ENCODE measurements at places on chromosomes 5 and 9.

DNA sequence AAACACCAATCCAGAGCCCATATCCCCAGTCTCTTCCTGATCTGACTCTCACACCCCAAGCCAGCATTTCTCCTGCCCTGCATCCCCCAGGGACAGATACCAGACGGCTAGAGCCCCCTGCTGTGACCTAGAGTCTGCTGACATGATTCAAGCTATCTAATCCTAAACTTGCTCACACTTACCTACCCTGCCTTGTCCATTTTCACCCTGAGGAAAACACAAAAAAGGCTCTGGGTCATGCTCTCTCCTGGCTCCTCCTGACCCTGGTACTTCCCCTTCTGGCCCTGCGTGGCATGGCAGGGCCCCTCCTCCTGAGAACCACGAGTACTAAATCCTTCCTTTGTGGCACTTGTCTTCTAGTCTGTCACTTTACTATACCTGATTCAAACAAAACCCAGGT lies 2.8 kb upstream of the ARRDC1 start:
- no peak overlapping the region for H3K4me3 ChIP-seq
- H3K27ac ChIP-seq, result no peak overlapping the region
- no peaks in the 10 kb centered on the region for H3K36me3 ChIP-seq
- H3K4me1 ChIP-seq, result peaks cover 16% of the 10 kb centered on the region

DNA sequence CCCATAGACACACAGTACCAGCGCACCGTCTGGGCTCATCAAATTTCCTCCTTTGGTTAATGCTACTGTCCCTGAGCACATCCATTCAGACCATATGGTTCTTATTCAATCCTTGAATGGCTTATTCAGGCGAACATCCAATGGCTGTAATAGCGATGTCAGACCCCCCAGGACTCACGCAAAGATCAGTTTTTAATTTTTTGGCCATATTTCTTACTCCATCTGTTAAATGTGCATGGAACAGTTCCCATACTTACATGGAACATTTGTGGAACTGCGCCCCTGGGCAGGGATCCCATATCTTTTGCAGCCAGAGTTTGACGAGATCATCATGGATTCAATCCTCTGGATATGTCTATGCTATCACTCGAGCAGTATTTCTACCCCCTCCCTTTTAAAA lies 213.2 kb downstream of the ADAMTS6 start:
- no peaks in the 10 kb centered on the region for H3K36me3 ChIP-seq
- no peak for DNase-seq
- H3K27ac ChIP-seq, result no peak overlapping the region
- H3K4me1 ChIP-seq, result peaks cover 27% of the 10 kb centered on the region
- H3K27me3 ChIP-seq, result no peaks in the 10 kb centered on the region

DNA sequence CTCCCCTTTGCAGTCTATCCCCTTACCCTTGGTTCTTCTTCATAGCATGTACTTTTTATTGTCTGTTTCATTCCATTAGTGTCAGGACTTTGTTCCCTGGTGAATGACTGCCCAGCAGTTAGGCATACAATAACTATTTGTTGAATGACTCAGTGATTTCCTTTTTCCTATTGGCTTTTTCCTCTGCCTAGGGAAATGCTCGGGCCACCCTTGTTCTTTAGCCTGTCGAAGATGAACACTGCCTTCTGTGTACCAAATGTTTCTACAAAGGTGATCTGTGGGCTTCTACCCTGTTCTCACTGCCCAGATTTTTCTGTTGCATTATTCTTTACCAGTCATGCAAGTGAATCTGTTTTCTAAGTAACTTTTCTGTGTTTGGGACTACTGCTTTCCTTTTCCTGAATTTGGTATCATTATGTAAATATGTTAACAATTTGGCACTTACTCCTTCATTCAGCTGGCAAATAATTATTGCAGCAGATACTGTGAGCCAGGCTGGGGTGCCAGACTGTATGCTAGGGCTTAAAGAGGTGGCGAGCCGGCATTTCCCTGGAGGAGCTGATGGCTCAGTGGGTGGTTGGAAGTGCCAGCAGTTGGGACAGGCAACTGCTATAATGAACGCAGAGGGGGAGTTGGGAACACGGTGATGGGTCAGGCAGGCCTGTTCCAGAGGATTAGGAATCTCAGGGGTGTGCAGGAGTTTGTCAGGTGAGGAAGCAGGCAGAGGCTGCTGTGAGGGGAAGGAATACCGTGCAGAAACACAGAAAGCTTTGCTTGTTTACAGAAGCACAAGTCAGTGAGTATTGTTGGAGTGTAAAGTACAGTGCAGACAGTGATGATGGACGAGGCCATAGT lies 30.6 kb downstream of the KDM4C start:
- H3K4me3 ChIP-seq, result no peak overlapping the region
- peaks cover 6% of the 10 kb centered on the region for H3K36me3 ChIP-seq
- peaks cover 43% of the 10 kb centered on the region for H3K4me1 ChIP-seq
- H3K27me3 ChIP-seq, result no peaks in the 10 kb centered on the region

GRCh38 chr5:179323026-179323870 lies 22.0 kb downstream of the ADAMTS2 start:
- H3K4me3 ChIP-seq, result no peak overlapping the region
- peaks cover 16% of the 10 kb centered on the region for H3K27me3 ChIP-seq
- no peak overlapping the region for H3K27ac ChIP-seq
- H3K36me3 ChIP-seq, result no peaks in the 10 kb centered on the region
- DNase-seq, result peak; percentile 7

GRCh38 chr5:168443950-168444700 lies 42.1 kb upstream of the RARS1 start:
- H3K27ac ChIP-seq, result no peak overlapping the region
- no peak overlapping the region for H3K4me3 ChIP-seq
- 0 out of 2 replicates have a peak, but pooled peaks cover 2% of the 10 kb centered on the region for H3K4me1 ChIP-seq
- H3K27me3 ChIP-seq, result no peaks in the 10 kb centered on the region

DNA sequence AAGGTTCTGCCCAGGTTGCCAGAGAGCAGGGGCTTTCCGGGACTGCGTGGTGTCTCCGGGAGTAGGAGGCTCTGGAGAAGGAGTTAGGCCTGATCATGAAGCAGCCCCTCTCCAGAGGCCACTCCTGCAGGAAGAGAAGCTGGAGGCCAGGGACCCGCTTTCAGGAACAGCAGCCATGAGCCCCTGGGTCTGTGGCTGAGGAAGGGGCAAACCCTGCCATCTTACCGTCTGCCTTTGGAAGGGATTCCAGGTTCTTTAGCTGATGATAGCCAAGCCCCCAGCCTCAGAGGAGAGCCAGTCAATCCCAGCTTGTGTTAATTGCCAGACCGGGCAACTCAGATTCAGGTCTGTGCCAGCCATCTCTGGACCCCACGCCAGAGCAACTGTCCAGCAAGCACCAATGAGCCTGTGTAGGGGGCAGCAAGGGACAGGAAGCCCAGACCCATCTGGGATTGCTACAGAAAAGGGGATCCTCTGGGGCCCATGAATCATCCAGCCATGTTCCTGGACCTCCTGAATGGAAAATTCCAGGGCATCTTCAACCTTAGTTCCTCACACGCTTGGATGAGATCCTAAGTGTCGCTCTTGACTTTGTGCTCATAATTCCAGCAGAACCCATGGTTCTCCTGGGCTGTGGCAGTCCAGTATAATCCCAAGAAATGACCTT lies 42.7 kb upstream of the MVB12B start:
- no peak for DNase-seq
- no peaks in the 10 kb centered on the region for H3K27me3 ChIP-seq
- no peak overlapping the region for H3K4me3 ChIP-seq
- no peak overlapping the region for H3K27ac ChIP-seq
- H3K4me1 ChIP-seq, result peaks cover 7% of the 10 kb centered on the region
- H3K36me3 ChIP-seq, result 0 out of 2 replicates have a peak, but pooled peaks cover 2% of the 10 kb centered on the region

GRCh38 chr5:120684749-120685415 lies 220.8 kb downstream of the PRR16 start:
- DNase-seq, result peak; percentile 31
- no peak overlapping the region for H3K27ac ChIP-seq
- H3K36me3 ChIP-seq, result no peaks in the 10 kb centered on the region
- peaks cover 5% of the 10 kb centered on the region for H3K27me3 ChIP-seq
- peaks cover 29% of the 10 kb centered on the region for H3K4me1 ChIP-seq

DNA sequence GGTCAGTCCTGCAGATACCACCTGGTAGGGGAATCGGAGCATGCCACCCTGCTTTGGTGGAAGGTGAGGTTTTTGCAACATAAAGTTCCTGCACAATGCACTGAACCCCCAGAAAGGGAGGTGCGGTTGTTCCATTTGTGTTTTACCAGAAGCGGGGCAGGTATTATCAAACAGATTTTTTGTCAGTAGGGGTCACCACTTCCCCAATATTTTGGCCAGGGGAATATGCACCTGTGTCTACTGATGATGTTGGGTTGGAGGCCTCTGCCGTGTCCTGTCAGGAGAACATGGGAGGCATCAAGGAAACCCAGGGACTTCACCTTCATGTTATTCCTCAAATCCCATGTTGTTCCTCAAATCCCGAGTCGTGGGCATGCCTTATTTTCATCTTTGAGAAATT lies 438.7 kb downstream of the NTRK2 start:
- H3K4me1 ChIP-seq, result no peaks in the 10 kb centered on the region
- H3K27me3 ChIP-seq, result no peaks in the 10 kb centered on the region
- no peaks in the 10 kb centered on the region for H3K36me3 ChIP-seq
- H3K4me3 ChIP-seq, result no peak overlapping the region
- no peak for DNase-seq

DNA sequence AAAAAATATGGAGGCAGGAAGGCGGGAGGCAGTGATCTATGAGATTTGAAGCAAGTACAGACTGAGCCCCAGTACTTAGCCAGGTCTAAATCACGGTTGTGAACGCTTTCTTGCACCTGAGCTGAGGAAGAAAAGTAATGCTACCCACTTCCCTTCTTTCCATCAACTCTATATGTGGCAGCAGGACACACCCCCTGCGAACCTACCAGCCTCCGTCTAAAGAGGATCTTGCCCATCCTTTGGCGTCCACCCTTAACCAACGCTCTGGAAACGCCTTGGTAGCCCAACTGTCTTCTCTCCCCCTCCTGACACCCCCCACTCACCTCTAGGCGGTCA lies 545 bp downstream of the HMGCS1 start:
- H3K27ac ChIP-seq, result peak overlapping the region; percentile 91

GRCh38 chr9:129995409-129996160 lies 47.4 kb downstream of the FNBP1 start:
- no peaks in the 10 kb centered on the region for H3K27me3 ChIP-seq
- H3K36me3 ChIP-seq, result peaks cover 5% of the 10 kb centered on the region
- H3K4me3 ChIP-seq, result no peak overlapping the region
- no peak for DNase-seq

DNA sequence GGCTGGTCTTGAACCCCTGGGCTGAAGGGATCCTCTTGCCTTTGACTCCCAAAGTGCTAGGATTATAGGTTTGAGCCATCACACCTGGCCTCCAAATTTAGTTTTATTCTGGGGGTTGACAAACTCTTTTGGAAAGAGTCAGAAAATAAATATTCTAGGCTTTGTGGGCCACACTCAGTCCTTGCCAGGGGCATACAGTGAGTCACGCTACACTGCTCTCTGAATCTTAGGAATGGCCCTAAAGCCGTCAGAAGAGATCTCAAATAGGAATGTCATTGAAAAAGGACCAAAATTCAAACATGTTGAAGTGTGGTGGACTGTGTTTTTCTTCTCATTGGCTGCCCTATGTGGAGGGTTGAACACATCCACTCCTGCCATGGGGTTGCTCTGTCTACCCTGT lies 127.7 kb upstream of the BASP1 start:
- H3K36me3 ChIP-seq, result no peaks in the 10 kb centered on the region
- no peak overlapping the region for H3K27ac ChIP-seq
- no peak for DNase-seq
- no peaks in the 10 kb centered on the region for H3K4me1 ChIP-seq
- H3K27me3 ChIP-seq, result no peaks in the 10 kb centered on the region
- H3K4me3 ChIP-seq, result no peak overlapping the region

DNA sequence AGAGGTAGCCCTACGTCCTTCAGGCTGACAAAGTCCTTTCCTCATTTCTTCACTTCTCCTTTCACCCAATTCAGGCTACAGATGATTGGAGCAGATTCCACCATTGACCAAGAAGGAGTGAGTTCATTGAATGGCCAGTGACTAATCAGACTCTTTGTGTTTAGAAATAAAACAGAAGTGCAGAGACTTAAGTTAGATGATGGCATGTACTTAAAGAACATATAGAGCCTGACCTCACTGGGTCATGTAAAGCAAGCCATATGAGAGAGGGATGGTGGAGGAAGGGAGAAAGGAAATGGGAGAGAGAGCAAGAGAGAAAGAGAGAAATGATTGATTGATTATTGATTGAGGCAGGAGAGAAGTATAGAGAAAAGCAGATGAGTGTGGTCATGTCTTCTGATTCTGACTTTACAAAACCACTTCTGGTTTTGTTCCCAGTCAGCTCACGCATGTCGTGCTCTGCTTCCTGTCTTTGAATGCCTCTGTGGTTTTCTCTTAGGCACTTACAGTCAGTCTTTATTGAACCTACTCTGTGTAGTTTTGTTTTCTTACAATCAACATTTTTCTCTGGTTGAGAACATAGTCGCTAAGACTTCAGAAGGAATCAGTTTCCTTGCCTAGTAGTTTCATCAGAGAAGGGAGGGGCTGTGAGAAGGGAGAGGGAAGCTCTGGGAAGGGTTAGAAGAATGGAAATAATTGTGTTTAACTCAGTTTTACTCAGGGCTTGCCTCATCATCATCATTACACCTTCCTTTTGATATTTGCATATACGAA lies 149.2 kb upstream of the KLF9 start:
- H3K27ac ChIP-seq, result no peak overlapping the region
- no peaks in the 10 kb centered on the region for H3K36me3 ChIP-seq
- peaks cover 4% of the 10 kb centered on the region for H3K27me3 ChIP-seq
- no peak overlapping the region for H3K4me3 ChIP-seq

GRCh38 chr5:5270958-5271785 lies 131.0 kb downstream of the ADAMTS16 start:
- DNase-seq, result peak; percentile 74
- H3K36me3 ChIP-seq, result peaks cover 41% of the 10 kb centered on the region
- peak overlapping the region; percentile 80 for H3K27ac ChIP-seq
- no peaks in the 10 kb centered on the region for H3K27me3 ChIP-seq

- DNase-seq, result no peak
- H3K27ac ChIP-seq, result no peak overlapping the region
- H3K36me3 ChIP-seq, result no peaks in the 10 kb centered on the region
- peaks cover 13% of the 10 kb centered on the region for H3K4me1 ChIP-seq
- H3K27me3 ChIP-seq, result no peaks in the 10 kb centered on the region
- H3K4me3 ChIP-seq, result no peak overlapping the region
Observed at GRCh38 chr5:167633931-167634341, 657.5 kb upstream of the WWC1 start.

DNA sequence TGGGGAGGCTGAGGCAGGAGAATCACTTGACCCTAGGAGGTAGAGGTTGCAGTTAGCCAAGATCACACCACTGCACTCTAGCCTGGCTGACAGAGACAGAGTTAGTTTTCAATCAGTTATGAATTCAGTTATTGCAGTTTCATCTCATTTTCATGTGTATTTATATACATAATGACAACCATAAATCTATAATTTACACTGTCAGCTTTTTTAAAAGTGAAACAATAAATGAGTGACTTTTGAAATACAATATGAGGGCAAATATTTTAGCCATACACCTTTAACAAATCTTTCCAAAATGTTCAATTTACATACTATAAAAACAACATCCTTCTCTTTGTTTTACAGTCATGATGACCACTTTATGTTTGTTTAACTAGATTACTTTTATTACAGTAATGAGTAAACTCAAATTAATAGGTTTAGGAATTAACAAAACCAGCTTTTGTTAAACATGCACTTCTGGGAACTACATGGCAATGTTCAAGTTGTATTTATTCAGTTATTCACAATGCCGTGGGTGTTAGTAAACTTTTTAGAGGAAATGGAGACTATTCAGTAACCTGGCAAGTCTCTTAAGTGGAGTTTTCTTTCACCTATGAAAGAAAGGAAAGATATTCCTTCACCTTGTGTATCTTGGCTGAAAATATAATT lies 12.7 kb downstream of the TYRP1 start:
- H3K36me3 ChIP-seq, result no peaks in the 10 kb centered on the region
- no peak for DNase-seq
- H3K4me1 ChIP-seq, result no peaks in the 10 kb centered on the region
- no peak overlapping the region for H3K27ac ChIP-seq
- H3K27me3 ChIP-seq, result no peaks in the 10 kb centered on the region
- no peak overlapping the region for H3K4me3 ChIP-seq

All from WTC11 (cell line).